IPS DF 19.7 (cell line): ENCODE measurements at places on chromosomes 2 and 18.
A peak's percentile ranks its signal among the peaks of the same experiment; 100 is the strongest.

- DNase-seq = no peak
These were observed 2.6 kb upstream of the NEUROD1 start for GRCh38 chr2:181682795-181683517.

GRCh38 chr2:170885130-170885791, 43.8 kb upstream of the GORASP2 start:
- DNase-seq = no peak

DNA sequence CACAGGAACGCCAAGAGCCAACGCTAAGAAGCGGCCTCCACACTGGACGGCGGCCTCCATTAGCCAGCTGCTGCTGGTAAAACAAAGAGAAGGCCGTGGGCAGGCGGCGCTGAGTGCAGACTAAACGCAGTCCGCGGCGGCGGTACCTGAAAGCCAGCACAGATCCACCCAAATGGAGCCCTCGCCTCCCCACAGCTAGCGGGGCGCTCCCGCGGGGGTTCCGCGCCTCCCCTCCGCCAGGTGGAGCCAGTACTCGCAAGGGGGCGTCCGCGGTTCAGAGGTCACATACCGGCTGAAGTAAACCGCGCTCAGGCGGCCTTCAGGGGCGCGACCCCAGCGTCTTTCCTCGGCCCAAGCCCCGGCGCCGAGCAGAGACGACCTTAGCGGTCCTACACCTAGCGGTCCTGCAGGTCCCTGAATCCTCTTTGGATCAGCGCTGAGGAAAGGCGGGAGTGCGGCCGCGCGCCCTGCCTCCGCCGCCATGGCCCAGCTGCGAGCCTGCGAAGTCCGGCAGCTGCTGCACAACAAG, 293.1 kb upstream of the ERBB4 start:
- no peak for DNase-seq

GRCh38 chr18:44533071-44533470, 147.6 kb upstream of the SETBP1 start:
- no peak for DNase-seq

- no peak for DNase-seq
These were observed 284.3 kb downstream of the GULP1 start for GRCh38 chr2:188576006-188576405.

GRCh38 chr2:135996304-135996703, 10.9 kb upstream of the DARS1 start:
- no peak for DNase-seq

- no peak for DNase-seq
These were observed 61.0 kb upstream of the NFE2L2 start for GRCh38 chr2:177325554-177325953.

- no peak for DNase-seq
These were observed 78.3 kb downstream of the HDAC4 start for GRCh38 chr2:239322416-239323086.

DNA sequence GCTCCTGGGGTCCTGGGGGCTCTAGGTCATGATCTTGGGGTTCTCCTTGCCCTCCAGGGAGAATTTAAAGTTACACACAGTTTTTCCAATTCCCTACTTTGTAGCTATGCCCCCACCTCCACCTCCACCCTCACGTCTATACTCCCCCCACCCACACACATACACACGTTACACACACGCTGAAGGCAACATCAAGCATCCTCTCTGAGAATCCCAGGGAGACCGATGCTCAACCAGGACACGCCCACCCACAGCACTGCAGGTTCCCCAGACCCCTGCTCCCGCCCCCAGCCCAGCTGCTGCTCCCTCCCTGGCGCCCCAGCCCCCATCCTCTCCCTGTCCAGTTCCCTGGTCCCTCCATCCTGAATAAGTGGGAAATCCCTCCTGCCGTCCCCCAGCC, 6.4 kb upstream of the TNS1 start:
- DNase-seq = no peak

DNA sequence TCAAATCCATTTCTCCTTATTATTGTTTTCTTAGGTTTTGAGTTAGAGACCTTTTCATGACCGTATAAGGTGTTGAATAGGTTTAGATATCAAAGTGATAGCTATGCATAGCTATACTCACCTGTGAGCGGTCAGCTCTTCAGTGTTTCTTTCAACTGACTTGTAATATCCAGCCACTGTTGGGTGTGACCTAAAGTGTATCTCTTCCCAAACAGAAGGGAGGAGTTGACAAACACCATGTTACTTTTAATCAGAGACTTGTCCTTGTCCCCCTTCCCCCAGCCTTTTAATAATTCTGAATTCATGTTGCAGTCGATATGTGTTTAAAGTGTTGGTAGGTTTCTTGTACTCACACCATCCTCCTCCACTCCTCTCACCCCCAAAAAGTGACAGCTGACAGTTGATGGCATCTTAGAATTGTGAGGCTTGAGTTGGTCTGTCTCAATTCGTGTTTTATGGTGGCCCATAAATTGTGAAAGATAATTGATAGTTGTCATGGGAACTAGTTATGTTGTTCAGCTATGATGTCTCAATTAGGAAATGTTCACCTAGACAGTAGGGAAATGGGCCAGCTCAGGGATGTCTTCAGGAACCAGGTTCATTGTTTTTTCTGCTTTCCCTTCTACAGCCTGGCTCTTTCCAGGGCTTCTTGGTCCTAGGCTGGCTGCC, 12.0 kb downstream of the NEDD4L start:
- DNase-seq = no peak

GRCh38 chr2:206084439-206084869, 1.5 kb downstream of the INO80D start:
- peak; percentile 84 for DNase-seq

- no peak for DNase-seq
These were observed 237.5 kb downstream of the ICOS start for GRCh38 chr2:204174034-204174433.

DNA sequence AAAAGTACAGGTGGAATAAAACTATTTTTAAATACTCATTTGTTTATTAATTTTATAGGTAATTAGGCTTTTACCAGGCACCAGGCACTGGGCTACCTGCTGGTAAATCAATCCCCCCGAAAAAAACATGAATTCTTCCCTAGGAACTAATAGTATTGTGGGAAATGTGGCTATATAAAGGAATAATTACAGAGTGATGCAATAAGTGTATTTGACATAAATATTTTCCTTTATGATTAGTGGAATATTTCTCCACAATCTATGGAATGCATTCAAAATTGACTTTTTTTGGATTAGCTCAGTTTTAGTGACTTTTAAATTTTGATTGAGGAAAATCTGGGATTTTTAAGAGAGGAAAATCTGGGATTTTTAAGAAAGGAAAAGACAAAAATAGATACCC, 109.7 kb upstream of the BZW1 start:
- no peak for DNase-seq

DNA sequence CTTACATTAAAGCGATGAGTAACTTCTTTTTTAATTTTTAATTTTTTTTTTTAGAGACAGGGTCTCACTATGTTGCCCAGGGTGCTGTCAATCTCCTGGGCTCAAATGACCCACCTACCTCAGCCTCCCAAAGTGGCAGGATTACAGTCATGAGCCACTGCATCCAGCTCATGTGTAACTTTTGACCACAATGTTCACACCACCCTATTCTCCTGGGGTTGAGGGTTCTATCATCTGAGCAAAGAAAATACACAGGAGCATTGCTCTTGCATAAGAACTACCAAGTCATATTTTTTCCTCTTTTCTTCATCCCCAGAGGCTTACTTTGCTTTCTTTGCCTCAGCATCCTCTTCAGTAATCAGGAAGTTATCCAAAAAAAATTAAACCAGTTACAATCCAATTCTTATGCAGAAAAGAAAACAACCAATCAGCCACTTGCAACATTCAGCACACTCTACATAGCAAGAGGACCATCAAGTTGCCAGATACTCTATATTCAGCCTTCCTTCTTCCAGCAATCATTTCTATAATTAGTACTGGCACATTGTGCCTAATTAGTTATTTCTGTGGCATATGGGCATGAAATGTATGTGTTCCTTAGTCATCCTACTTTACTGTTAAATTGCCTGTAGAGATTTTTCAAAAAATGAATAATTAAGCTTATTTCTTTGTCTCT, 345.6 kb downstream of the AKAIN1 start:
- no peak for DNase-seq

GRCh38 chr2:235665661-235666212, 171.9 kb downstream of the AGAP1 start:
- DNase-seq = no peak

DNA sequence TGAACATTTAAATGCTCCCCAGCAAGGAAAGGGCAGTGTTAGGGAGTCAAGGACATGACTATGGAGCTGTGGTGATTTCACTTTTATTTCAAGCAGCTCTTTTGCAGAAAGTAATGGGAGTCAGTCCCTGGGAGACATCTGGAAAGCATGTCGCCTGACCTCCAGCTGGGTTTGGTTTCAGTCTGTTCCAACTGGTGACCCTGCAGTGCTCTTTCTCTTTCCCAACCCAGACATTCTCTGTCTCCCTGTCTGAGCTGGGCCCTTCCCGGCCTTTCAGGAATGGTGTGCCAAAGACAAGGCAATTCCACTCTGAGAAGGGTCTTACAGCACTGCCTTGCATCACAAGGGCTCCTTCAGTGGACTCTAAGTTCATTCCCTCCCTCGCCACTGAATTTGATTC, 323.2 kb downstream of the OSR1 start:
- no peak for DNase-seq

GRCh38 chr2:36088716-36089328, 266.8 kb upstream of the CRIM1 start:
- DNase-seq = no peak

DNA sequence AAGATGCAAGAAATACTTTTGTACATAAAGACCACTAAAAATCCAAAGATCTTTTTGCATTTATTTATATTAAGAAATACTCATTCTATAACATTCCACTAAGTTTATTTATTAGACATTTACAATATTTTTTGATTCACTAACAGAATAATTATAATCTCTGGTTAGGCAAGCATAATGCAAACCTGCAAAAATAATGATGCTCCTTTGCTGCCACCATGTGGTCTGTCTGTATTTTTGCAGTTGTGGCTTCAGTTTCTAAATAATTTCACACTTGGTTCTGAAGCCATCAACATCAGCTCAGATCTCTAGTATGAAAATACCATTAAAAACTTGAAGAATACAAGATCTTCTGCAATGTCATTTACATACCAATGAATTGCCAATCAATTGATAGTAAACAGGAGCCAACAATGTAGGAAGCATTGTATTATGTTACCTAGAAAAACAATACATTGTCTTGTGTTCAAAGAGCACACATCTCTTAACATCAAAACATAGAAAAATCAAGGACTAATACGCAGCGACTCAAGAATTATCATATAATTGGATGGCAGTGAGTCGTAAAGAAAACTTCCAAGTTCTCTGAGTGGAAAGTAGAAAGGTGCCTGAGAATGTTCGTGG, 28.8 kb upstream of the WDR75 start:
- DNase-seq = no peak

GRCh38 chr2:20226152-20226545, 1.2 kb upstream of the SDC1 start:
- DNase-seq = no peak

DNA sequence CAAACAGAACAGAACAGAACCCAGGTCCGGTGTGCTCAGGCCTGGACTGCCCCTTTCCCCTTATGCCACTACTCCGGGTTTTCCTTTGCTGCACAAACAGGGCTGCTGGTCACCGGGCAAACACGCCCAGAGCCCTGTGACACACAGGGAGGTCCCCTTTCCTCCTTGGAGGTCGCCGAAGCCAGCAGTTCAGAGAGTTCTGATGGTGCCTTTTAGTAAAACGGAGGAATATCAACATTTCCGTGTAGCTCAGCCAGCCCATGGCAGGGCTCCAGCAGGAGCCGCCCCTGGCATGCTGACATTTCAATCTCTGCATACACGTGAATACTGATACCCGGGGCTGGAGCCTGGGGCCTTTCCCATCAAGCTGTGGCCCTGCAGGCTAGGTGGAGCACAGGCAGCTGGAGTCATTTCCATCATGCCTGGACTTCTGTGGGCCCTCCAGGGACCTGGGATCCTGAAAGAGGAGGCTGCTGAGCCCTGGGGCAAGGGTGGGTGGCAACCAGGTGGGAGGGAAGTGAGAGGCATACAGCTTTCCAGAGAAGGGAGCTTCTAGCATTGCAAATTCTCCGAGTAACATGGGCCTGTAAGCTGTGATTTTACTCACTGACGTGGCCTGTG, 91.4 kb upstream of the PXDN start:
- DNase-seq = no peak

DNA sequence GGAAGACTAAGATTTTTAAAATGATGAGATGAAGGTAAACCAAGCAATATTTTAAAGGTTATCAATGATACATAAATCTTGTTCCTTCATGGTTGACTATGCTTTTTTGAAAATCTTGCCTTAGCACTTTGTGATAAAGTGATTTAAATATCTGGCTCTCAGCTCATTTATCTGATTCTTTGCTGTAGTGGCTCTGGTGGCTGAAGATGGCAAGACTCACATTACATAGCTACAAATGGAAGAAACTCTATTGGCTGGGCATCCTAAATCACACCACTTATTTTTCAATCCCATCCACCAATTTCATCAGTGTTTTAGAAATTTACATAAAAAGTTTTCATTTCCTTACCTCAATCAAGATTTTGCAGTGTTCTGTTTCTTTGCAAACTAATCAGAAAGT, 16.6 kb upstream of the APCDD1 start:
- no peak for DNase-seq

DNA sequence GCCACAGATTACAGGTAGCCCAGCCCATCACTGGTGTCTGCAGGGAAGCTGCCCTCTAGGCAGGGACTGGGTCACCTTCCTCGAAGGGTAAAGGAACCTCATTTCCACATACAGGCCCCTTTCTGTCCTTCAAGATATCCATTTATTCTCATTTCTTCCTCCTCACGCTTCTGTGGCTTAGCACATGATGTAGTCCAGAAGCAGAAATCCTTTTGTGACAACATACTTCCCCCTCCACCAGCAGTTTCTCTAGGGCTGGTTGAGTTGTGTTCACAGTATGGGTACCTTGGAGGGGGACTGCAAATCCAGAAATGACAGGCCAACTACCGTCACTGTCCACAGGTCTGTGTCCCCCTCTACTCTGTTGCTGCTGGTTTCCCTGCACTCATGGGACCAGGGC, 364.9 kb downstream of the ANAPC1 start:
- no peak for DNase-seq

DNA sequence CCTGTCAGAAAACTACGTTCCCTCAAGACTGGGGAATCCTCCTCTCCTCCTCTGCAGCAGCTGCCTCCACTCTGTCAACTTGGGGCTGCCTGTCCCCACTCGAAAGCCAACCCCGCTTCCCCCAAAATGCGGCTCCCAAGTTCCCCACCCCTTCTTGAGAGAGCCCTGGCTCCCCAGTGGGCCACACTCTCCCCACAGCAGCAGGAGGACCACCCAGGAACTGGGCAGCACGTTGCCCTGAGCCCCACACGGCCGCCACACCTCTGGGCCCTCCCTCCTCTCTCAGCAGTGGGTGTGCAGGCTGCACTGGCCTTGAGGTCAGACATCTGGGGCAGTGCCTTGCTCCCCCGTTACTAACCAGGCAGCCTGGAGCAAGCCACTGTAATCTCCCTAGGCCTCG, 9.6 kb upstream of the TEX51 start:
- DNase-seq = no peak

- DNase-seq = no peak
These were observed 145.9 kb upstream of the COPS8 start for GRCh38 chr2:236939721-236940231.

GRCh38 chr18:68607852-68608251, 107.1 kb downstream of the TMX3 start:
- DNase-seq = no peak
